ENCODE measurements at places on chromosomes 1 and 21.
A peak's percentile ranks its signal among the peaks of the same experiment; 100 is the strongest.

- DNase-seq: no peak
Measured at GRCh38 chr1:25011943-25012638, 82.0 kb upstream of the RUNX3 start.

DNA sequence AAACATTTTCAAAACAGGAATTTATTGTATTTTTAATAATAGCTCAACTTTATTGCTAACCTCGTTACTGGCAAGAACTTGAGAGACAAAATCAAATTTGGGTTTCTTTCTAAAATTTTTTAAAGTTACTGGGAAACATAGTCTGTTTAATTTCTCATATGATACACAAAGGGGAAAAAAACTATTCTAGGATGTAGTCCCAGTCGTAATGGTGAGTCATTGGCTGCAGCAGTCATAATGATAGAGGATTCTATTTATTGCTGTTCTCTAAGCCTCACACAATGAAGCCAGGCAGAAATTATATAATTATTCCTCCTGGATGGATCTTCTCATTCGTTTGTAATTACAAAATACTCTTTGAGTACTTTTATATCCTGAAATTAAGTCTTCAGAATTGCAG is 326.5 kb upstream of the SGIP1 start:
- peak; percentile 52 for DNase-seq

GRCh38 chr1:167107456-167107855 is 13.6 kb downstream of the STYXL2 start:
- no peak for DNase-seq

DNA sequence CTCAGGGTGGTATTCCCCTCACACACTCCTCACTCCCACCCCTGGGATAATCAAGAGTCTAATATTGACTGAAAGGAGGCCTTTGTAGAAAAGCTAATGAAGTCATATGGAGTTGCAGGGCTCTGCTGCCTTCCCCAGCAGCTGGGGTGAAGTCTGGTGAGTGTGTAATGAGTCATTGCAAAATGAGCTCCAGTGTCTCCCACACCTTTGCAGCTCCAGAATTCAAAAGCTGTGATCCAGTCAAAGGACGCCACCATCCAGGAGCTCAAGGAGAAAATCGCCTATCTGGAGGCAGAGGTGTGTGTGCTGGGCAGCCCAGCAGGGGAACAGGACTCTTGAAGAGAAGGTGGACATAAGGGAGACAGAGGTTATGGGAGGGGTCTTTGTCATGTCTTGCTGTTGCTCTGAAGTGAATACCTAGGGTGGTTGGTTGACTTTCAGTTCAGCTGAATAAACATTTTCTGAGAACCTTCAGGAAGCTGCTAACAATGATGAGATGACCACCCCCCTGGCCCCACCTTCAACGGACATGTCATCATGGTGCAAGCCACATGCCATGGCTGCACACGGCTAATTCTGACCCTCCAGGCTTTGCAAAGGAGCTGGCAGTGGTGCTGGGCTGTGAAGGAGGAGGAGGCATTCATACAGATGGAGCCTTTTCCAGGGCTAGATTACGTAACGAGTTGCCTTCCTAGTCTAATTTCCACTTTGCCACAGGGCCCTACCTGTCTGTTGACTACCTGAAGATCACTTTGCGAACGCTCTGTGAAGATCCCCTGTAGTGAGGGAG is 32.2 kb upstream of the SNX27 start:
- DNase-seq: peak; percentile 45

DNA sequence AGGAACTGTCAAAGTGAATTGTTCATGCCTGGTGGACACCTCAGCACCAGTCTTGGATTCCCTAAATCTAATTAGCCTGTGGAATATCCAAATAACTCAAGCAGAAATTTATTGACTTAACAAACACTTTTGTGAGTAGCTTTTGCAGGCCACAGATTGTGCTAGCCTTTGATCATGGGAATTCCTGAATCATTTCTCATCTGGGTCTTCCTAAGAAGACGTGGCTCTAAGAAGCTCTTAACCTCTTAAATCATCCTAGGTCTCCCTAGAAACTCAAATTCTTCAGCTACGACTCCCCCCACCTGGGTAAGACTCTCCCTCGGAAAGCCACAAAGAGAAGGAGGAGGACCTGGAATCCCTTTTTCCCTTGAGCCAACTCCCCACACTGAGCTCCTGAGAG is 53.8 kb upstream of the PSEN2 start:
- peak; percentile 87 for DNase-seq

DNA sequence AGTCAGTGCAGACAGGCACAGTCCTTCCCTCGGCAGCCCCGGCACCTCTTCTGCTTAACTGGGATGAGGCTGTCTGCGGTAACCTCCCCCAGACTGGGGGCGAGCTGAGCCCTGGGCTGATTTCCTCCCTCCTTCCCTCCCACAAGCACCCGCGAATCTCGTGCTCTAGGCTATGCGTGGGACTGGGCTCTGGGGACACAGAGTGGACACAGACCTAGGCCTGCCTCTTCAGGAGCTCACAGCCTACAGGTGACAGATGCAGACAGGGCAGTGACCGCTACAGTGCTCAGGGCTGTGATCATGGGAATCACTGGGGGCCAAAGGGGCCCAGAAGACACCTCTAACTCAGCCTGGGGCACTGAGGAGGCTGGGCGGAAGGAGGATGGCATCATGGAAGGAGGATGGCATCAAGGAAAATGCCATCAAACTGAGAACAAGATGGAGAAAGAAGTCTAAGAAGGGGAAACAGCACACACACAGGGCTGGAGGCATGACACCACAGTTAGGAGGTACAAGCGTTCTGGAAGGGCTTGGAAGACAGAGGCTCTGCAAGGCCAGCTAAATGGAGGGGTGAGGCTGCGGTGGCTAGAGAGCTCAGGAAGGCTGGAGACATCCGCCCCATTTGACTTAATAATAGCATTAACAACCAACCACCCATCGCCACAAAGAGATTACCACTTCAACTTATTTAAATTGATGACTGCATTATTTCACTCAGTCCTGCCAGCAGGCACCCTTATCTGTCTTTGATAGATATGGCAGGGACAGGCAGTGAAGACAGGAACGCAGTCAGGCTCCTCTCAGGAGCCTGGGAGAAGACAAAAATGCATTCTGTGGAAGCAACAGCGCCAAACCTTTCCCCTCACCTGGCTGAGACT is 4.2 kb downstream of the TTC39A start:
- no peak for DNase-seq
